Suppressor macrophage treated with lipopolysaccharide for 1 hour (primary cell): ENCODE measurements at places on chromosomes 7 and 10.

DNA sequence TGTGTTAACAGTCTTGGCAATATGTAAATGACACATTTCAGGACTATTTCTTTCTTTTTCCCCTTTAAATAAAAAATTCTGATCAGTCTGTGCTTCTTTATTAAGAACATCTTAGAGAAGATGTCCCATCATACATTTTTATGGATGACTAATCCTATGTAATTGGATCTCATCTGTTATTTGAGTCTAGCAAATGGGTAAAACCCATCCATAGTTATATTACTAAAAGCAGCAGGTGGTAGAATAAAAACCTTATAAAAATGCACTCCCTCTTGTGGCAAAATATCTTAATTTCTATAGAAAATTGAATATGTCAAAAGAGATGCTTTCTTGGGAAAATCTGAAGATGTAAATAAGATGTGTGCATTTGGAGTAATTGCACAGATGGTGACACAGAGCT lies 35.3 kb downstream of the TRRAP start:
- no peak for DNase-seq

- DNase-seq, result no peak
Observed at GRCh38 chr7:16080131-16080530, 341.2 kb downstream of the CRPPA start.

- DNase-seq, result no peak
Observed at GRCh38 chr7:36788825-36789470, 64.7 kb upstream of the AOAH start.

DNA sequence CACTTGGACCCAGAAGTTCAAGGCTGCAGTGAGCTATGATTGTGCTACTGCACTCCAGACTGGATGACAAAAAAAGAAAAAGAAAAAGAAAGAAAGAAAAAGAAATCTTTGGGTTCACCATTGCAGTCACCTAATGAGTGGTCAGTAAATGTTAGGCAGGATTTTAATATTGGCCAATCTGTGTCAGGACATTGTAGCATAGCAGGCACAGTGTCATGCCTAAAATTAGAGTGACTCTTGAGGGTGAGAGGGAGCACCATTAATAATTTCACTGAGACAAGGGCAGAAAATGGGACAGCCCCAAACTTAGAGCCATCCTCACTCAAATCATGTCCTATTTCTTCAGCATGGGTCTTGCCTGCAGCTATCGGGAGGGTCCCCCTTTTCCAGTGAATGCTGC lies 221.6 kb upstream of the NRP1 start:
- no peak for DNase-seq

- DNase-seq, result no peak
Observed at GRCh38 chr7:119964788-119965542, 308.0 kb upstream of the KCND2 start.

DNA sequence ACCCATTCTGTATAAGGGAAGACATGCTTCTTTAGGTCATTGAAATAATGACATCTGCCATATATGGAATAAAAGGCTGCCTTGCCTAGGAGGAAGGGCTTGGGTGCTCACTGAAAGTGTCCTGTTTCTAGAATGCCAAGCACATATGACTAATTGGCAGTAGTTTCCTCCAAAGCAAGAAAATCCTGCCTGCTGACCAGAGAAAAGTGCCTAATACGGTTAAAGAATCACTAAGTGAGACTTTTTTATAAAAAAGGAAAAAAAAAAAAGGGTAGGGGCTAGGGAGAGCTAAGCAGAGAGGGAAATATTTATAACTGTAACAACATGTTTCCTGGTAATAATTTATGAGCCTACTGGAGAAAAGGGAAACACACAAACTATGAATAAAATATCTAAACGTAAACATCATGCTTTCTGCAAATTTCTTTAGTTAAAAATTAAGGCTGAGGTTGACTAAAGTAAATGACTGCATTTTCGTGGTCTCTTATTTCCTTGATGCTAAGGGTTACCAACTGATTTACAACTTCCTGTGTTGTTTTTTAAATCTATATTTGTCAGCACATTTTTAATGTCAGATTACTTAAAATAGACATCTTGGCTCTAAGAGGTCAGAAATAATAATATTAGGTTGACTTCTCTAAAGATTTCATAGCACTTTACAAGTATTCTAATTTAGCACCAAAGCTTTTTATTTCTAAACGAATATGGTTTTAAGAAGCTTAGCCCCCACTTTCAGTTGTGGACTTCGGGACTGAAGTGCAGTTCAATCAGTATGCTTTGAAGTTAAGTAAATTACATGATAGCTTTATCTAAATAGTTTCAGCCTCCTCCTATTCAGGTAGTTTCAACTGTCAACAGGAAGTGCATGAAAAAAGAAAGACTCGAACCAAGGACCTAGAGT lies 89.6 kb downstream of the CABCOCO1 start:
- peak; percentile 45 for DNase-seq

DNA sequence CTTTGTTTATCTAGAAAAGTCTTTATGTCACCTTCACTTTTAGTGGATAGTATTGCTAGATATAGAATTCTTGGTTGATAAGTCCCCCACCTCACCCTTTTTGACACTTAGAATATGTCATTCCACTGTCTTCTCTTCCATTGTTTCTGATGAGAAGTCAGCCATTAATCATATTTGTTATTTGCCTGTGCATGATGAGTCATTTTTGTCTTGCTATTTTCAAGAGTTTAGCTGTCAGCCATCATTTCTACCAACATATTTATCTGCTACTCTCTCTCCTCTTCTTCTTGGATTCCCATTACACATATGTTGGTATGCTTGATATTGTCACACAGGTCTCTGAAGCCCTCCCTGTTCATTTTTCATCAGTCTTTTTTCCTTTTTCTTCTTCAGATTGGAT lies 160.8 kb upstream of the TCF7L2 start:
- DNase-seq, result no peak

- DNase-seq, result peak; percentile 51
Observed at GRCh38 chr10:47018026-47018735, 107.0 kb downstream of the PTPN20 start.

- DNase-seq, result no peak
Observed at GRCh38 chr10:124162136-124162535, 68.7 kb upstream of the CHST15 start.

DNA sequence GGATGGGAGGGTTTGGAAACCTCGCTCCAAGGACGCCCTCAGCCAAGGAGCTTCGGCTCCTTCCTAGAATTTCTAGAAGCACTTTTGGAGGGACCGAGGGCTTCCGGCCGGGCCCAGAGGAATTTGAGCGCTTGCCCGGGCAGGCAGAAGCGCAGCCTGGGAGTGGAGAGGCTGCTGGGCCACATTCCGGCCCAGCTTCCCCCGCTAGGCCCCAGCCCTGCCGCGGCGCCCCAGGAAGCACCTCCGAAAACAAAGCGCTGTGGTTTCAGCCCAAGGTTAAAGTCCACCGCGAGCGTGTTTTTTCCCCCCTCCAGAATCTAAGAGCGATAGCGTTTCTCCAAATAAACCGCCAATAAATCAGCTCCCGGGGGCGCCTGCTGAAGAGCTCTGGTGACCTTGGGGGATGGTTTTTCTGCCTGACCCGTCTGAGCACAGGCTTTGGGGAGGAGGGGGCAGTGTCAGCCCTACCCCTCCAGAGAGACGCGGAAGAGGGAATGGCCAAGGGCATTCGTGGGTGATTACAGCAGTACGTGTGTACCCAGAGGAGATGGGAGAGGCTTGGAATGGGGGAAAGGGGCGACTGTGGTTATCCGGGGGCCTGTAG lies 5.7 kb upstream of the TNRC18 start:
- DNase-seq, result no peak

- no peak for DNase-seq
Observed at GRCh38 chr7:39238234-39238869, 260.6 kb downstream of the POU6F2 start.

GRCh38 chr10:97635577-97635976 lies 2.3 kb upstream of the MORN4 start:
- DNase-seq, result no peak

GRCh38 chr7:104962781-104963180 lies 51.2 kb upstream of the KMT2E start:
- DNase-seq, result no peak

DNA sequence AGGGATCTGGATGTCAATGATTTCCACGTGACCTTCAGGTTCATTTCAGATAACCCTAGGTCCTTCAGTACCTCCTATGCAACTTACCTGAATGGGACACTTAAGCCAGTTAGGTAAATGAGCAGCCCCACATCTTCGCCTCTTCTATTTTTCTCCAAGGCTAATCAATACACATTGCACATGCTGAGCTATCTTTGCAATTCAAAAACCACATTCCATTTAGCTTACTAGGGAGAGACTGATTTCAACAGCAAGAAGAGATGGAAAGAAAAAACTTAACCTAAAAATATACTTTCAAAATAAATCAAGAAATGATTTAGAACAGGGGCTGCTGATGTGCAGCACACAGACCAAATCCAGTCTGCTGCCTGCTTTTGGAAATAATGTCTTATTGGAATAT lies 81.8 kb upstream of the CDCA7L start:
- no peak for DNase-seq

- DNase-seq, result peak; percentile 30
Observed at GRCh38 chr10:73625004-73625883, 16.0 kb downstream of the MYOZ1 start.

- no peak for DNase-seq
Observed at GRCh38 chr7:15433151-15433550, 128.7 kb downstream of the AGMO start.

- no peak for DNase-seq
Observed at GRCh38 chr10:101087965-101088364, 26.2 kb downstream of the KAZALD1 start.

GRCh38 chr7:121503039-121503438 lies 106.9 kb upstream of the FAM3C start:
- DNase-seq, result no peak

DNA sequence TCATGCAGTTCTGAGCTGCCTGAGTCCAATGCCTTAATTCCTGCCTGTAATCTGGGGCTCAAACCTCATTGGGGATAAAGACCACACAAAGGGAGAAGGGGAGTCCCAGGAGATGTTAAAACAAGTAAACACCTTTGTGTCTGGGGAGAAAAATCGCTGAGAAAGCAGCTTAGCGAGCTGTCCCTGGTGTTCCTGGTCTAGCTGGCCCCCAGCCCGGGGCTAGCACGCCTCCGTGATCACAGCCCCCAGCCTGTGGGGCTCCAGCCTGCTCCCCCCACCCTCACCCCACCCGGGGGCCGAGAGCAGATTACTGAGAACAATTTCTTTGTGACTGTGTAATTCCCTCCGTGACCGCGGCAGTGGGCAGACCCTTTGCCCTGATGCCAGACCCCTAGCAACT lies 24.8 kb downstream of the DPCD start:
- DNase-seq, result no peak

DNA sequence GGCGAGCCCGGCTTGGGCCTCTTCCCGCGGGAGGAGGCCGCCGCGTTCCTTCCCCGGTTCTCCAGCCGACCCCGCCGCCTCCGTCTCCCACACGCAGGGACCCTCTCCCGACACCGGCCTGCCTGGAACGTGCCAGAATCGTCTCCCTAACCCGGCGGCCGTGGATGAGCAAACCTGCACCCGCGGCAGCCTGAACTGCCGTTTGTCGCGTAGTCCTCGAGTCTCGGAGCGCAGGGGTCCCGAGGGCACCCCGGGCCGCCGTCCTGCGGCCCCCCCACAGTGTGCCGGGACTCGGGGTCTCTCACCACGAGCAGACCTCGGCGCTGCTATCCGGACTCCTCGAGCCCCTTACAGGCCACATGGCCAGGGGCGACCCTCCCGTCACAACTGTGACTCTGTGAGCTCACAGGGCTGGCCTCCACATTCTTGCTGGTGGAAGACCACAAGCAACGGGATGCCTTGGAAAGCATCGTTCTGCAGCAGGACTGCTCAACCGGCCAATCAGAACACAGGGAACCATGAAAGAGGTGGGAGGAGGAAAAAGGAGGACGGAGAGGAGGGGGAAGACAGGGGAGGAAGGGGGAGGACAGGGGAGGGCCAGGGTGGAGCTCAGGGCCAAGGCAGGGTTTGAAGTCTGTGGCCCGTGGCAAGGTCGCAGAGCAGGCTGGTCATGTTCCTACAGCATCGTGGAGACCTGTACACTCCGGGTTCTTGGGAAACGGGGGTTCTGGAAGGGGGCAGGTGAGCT lies 276.9 kb downstream of the DNAJB6 start:
- no peak for DNase-seq

DNA sequence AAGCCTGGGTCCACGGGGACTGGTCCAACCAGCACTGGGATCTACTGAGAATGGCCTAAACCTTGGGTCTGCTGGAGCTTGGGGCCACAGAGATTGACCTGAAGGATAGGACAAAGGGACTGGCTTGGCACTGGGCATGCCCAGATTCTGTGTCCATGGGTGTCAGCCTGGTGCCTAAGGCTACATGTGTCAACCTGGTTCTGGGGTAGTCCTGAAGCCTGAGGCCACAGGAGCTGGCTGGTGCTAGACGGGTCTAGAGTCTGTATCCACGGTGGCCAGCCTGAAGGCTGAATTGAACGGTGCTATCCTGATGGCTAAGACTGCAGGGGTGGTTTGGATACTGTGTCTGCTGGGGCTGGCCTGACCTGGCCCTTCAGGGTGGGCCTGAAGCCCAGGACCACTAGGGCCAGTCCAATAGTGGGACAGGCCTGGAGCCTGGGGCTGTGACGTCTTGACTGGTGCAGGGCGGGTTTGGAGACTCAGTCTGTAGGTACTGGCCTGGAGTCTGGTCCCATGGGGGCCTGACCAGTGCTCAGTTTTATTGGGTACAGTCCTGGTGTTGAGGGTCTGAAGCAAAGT lies 152.4 kb upstream of the HPS1 start:
- DNase-seq, result no peak

DNA sequence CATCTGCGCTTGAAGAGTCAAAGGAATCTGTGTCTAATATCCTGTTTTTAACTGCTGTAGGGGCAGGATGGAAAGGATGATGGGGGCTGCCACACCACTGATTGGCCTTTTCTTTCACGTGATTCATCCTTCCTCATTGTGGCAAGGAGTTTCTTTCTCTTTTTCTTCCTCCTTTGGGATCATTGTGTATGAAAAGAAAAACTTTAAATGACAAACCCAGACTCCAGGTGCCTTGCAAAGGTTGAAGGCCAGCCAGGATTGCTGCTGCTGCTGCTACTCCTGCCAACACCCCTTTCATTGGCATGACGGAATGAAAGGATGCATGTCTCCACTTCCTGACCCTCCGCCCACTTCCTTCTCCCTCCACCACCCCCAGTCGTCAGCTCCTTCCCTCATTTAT lies 6.5 kb upstream of the OIT3 start:
- DNase-seq, result peak; percentile 43

DNA sequence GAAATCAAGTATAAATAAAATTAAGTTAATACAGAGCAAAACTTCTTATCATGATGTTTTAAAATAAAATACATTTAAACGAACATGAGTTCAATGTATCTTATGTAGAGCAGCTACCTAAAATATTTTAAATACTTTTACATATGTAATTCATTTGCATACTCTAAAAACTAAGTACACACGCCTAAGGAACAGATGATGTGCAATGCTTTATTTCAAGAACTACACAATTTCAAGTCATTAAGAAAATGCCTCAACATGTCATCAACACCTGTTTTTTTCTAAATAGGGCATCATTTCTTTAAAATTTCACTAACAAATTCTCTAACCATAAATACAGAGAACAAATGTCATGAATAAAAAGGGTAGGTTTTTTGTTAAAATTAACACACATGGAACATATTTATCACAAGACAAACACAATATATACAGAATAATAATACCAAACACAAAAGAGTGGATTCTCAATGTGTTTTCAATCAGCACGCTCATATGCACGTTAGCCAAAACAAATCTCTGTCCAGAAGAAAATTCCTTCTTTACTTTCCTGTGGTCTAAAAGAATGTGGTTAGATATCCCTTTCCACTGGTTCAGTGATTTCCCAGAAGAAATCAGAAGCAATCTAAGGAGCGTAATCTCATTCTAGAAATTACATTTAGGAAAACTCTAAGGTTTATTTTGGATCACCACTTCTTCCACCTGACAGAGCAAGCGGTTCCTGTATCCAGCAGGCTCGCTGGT lies 73.0 kb upstream of the PFKP start:
- DNase-seq, result no peak
